Ecto neural progenitor cell (in vitro differentiated cells): ENCODE measurements at places on chromosomes 2 and 18.

DNA sequence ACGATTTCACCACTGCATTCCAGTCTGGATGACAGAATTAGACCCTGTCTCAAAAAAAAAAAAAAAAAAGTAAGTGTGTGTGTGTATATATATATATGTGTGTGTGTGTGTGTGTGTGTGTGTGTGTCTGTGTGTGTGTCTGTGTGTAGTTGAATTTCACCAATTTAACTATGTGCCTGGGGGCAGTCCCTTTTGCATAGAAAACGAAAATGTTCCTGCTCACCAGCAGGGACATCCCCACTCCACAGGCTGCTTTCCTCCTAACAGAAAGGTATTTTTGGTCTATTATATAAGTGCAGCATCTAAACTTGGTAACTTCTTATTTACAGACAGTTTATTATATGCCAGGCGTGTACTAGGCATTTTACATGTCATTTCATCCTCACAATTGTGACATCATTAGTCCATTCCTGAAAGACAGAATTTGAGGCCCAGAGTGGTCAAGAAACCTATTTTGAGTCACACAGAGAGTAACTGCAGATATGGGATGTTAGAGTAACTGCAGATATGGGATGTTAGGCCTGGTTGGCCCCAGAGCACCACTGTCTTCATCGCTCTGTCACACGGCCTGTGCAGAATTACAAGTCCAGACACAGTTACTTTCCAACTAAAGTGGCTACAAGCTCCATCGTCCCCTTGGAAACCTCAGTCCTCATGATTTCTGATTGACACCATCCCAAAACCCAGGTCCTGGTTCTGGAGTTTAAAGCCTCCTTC is 9.3 kb upstream of the TTL start:
- DNase-seq: no peak

- no peak for DNase-seq
These were observed 20.8 kb upstream of the MBP start for GRCh38 chr18:77153404-77153803.

GRCh38 chr2:49241991-49242390 is 87.7 kb upstream of the FSHR start:
- no peak for DNase-seq

- no peak for DNase-seq
These were observed 250.0 kb downstream of the SMAD2 start for GRCh38 chr18:47680488-47680887.

DNA sequence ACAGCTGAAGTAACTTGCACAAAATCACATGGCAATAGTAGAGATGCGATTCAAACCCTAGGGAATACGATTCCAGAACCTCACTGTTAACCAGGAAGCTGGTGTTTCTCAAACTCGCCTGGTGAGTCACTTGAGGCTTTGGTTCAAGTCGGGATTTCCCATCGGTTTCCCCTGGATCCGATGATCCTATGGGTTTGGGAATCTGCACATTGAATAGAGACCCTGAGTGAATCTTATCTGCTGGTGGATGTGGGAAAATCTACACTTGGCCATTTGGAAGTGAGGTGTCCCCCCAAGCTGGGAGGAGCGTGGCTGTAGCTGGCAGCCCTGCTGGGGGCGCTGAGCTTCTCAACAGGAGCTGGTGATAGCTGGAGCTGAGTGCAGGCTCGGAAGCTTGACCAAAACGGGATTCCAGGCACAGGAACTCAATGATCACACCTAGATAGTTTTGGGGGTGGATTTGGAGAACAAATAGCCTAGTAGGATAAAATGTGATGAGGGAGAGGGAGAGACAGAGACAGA is 135.4 kb downstream of the PRKCE start:
- no peak for DNase-seq

DNA sequence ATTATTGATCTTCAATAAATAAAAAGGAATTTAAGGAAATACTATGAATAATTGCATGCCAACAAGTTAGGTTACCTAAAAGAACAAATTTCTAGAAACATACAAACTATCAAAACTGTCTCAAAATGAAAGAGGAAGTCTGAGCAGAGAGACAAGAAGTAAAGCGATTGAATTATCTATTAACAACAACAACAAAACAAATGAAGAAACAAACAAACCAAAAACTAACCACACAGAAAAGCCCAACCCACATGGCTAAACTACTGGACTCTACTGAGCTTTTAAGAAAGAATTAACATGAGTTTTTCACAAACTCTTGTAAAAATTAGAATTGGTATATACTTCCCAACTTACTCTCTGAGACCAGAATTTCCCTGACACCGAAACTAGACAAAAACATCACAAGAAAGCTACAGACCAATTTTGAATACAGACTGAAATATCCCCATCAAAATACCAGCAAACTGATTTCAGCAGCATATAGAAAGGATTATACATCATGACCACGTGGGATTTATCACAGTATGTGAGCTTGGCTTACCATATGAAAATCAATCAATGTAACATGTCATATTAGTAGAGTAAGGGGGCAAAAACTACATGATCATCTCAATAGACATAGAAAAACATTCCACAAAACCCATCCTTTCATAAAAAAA is 16.6 kb upstream of the GALNT1 start:
- no peak for DNase-seq

- no peak for DNase-seq
These were observed 39.6 kb upstream of the DAPL1 start for GRCh38 chr2:158755310-158756087.

- DNase-seq: no peak
These were observed 105.6 kb upstream of the RFX8 start for GRCh38 chr2:101580528-101580927.

DNA sequence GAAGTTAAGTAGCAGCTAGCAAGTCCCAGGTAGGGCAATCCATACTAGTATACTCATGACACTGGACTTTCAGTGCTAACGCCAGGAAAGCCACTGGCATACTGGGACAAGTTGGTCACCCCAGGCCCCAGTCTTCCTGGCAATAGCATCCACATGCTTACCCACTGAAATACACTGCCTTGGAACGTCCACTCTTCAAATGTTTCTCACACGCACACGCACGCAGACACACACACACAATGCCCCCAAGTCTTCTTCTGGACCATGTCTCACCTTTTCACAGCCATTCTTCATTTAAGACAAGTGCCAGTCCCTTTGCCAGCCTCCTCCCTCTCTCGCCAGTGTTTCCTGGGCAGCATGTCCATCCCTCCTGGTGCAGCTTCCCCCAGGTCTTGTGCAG is 8.7 kb upstream of the TEX261 start:
- DNase-seq: no peak

GRCh38 chr18:48752478-48752877 is 198.3 kb downstream of the SMAD7 start:
- DNase-seq: no peak

- DNase-seq: no peak
These were observed 18.9 kb upstream of the THOC1 start for GRCh38 chr18:286515-287310.

DNA sequence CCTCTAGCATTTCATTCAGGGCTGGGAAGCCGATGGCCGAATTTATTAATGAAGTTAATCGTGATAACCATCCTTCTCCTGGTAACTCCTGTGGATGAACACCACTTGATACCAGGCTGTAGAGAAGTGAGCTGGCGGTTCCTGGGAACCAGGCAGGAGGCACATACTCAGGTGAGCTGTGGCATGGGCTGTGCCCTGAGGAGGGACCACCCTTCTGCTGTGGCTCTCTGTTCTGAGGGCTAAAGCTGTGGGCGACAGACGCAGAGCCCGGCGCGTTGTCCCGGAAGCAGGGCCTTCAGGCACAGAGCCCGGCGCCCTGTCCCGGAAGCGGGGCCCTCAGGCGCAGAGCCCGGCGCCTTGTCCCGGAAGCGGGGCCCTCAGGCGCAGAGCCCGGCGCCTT is 462.3 kb upstream of the SALL3 start:
- DNase-seq: no peak

- DNase-seq: no peak
These were observed 14.3 kb upstream of the TRIB2 start for GRCh38 chr2:12702168-12703121.

- DNase-seq: no peak
These were observed 78.2 kb downstream of the THNSL2 start for GRCh38 chr2:88248280-88248828.

GRCh38 chr2:116511426-116511825 is 1303.1 kb upstream of the DDX18 start:
- DNase-seq: no peak

GRCh38 chr18:55003695-55004094 is 44.4 kb upstream of the CCDC68 start:
- no peak for DNase-seq

DNA sequence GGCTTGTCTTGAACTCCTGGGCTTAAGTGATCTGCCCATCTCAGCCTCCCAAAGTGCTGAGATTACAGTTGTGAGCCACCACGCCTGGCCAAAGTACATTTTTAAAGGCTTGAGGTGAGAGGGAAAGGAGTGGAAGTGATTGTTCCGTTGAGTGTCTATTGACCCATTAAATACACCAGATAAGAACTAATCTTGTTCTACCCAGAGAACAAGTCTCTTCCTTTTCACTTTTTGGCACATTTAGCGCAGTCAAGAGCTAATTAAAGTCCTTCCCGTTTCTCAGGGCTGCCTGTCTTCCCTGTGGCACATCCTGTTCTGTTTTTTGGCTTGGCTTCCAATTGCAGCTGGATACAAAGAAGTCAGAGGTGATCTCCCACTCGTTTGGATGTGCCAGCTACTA is 172.3 kb downstream of the ALPK2 start:
- no peak for DNase-seq

GRCh38 chr2:151037434-151037833 is 224.2 kb downstream of the RBM43 start:
- no peak for DNase-seq

DNA sequence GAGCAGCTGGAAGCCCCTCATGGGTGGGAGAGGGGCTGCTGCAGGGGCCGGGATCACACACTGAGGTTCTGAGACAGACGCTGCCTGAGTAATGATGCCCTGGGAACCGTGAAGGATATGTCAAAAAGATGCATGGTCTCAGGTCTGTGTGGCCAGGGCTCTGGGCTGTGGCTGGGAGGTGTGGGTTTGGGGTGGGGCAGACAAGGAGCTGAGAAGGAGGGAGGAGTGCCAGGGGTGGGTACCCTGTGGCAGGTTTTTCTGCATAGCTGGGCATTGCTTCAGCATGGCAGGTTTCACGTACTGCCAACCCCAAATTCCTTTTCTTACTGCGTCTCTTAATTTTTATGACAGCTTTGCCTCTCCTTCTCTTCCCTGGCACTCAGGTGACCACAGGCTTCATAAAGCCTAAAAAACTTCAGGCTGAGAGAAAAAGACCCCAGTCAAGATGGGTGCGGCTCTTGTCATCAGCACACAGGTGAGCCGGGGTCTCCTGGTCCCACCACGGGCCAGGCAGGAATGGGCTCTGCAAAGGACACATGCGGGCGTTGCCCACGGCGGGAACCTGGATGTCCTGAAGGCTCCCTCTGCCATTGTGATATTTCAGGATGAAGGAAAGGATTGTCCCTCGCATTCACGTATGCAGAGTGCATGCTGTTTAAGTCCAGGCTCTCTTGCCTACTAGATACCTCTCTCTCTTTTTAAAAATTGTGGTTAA is 18.0 kb downstream of the MALL start:
- DNase-seq: no peak
